ENCODE measurements at places on chromosomes 7 and 10.

DNA sequence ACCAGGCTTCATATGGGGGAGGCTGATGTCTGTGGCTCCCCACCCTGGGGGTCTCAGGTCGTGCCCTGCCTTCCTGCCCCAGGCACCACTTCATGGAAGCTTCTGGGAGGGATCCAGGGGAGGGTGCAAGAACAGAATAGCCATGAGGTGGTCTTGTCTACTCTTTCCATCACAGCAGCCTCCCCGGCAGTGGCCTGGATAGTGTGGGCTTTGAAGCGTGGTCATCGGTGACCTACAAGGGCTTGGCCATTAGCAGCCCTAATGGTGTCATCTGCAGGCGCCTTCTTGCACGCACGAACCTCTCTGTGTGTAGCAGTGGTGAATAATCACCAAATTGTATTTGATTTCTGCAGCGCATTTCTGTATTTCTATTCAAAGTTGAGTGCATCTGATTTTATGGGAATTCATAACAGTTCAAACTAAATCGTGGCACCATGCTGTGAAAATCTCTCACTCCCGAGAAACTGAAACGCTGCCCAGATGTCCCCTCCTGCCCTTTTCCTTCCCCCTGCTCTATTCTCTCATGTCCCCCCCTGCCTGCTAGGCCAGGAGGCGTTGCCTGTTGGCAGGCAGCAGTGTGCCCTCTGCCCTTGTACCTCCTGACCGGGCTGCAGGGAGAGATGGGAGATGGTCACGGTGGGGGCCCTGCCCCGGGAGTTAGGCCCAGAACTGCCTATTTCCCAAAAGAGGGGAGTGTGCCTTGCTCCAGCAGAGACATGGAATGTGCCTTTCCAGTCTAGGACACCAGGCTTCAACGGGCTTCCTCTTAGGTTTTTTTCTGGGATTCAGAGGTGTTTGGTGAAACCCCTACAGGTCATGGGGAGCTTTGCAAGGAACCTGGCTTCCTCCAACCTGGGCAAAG, 34.8 kb downstream of the CDH23 start:
- DNase-seq: no peak

- peak; percentile 77 for DNase-seq
Observed at GRCh38 chr7:36280840-36281812, 108.5 kb upstream of the ANLN start.

DNA sequence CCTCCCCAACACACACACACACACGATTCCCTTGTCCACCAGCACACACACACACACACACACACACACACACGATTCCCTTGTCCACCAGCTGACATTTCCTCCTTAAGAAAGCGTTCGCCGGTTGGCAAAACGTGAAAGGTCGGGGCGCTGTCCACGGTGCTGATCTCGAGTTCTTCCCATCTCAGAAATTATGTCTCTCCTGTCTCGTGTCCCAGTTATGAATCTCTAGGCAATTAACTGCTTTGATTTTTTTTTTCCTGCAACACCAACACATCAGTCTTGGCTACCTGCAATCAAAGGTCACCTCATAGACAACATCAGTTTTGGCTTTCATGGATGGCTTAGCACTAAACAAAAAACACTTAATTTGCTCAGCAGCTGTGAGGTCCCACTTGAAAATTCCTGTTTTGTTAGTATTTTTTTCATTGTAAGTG, 1.9 kb downstream of the INA start:
- DNase-seq: peak; percentile 73

GRCh38 chr7:18289788-18290187, 205.8 kb upstream of the HDAC9 start:
- no peak for DNase-seq
